Fibroblast of skin of scalp (primary cell): ENCODE measurements at places on chromosomes 12 and 14.

DNA sequence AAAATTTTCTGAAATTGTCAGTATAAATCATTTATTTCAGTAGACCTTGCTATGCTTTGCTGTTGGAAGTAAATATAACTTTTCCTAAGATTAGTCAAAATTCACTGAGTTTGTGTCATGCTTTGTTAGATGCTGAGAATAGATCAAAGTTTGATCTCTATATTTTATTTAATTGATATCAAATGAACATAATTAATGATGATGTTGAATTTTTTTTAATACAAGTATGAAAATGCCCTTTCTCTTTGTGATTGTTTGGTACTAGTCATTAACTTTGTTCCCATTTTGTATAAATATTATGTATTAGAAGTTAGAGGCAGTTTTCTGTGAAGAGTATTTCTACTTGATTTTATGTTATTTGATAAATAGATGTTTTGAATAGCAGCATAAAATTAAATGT lies 45.7 kb downstream of the CCDC91 start:
- DNase-seq: no peak

- DNase-seq: no peak
Measured at GRCh38 chr12:91142221-91142631, 30.9 kb upstream of the LUM start.

DNA sequence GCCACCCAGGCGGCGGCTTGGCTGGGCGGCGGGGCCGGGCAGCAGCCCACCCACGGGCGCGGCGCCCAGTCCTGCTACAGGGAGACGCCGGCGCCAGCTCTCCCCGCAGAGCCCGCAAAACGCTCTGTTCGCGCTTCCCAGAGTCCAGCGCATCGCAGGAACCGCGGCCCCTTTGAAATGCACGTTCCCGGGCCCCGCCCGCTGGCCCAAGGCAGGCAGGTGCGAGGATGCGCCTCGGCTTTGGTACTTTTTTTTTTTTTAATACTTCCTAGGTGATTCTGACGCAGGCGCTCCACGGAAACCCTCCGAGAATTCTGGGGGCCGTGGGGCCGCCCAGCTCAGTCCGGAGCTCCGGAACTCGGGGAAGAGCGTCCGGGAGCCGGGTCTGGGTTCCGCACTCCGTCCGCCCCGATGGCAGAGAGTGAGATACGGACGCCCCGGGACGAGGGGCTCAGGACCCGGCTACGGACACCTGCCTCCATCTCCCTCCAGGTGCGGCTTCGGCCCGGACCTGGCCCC lies 483 bp downstream of the POC1B start:
- no peak for DNase-seq

DNA sequence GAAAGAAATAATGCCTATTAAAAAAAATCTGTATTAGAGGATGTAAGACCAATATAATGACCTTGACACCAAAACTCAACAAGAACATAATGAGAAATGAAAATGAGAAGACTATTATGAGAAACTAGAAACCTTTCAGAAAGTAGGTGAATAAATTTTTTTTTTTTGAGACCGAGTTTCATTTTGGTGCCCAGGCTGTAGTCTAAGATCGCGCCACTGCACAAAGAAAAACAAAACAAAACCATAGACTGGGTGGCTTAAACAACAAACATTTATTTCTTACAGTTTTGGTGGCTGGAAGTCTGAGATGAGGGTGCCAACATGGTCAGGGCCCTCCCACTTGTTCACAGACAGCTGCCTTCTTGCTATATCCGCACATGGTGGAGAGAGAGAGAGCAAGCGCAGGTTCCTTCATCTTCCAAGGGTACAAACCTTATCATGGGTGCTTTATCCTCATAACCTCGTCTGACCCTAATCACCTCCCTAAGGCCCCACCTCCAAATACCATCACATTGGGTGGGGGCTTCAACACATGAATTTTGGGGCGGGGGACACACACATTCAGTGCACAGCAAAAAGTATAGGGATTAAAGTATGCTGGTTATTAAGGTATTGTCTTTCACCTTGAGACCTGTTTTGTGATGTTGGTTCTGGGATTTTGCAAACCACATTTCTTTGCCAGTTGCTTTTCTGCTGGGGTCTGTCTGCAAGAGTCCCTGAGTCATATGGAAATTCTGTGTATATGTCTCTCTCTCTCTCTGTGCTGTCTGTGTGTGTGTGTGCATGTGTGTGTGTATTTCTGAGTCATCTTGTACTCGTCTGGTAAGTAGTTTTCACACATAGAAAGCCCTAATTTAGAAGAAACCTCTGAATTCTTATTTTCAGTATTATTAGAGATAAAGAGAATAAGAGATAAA lies 26.2 kb downstream of the ZCRB1 start:
- DNase-seq: peak; percentile 68
